ENCODE measurements at places on chromosomes 13 and 19.

- DNase-seq = no peak
Observed at GRCh38 chr13:36454987-36455386, 22.7 kb downstream of the CCNA1 start.

DNA sequence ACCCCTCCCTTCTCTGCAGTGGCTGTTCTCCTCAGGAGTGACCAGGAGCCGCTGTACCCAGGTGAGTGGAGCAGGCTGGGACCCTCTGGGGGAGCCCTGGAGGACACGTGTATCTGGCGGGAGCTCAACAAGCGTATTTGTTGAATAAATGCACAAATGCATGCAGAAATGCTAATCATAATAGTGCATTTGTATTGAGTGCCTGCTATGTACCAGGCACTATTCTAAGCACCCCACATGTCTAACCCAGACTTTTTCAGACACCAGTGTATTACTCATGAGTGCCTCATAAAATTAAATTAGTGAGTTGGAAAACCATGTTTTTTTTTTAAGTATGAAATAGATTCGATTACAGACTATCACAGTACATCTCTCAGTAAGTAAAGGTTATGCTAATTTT lies 7.9 kb downstream of the HPN start:
- DNase-seq = no peak

DNA sequence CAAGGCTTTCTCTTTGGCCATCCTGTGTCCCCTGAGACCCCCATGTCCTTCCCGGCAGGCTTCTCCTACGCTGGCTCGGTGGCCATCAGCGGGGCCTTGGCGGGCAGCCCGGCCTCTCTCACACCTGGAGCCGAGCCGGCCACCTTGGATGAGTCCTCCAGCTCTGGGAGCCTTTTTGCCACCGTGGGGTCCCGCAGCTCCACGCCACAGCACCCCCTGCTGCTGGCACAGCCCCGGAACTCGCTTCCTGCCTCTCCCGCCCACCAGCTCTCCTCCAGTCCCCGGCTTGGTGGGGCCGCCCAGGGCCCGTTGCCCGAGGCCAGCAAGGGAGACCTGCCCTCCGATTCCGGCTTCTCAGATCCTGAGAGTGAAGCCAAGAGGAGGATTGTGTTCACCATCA lies 14.2 kb downstream of the PLEKHJ1 start:
- no peak for DNase-seq

- no peak for DNase-seq
Observed at GRCh38 chr13:28282451-28282850, 144.1 kb downstream of the PAN3 start.

Measured in activated naive CD4-positive, alpha-beta T cell treated with anti-CD3 and anti-CD28 coated beads, Interleukin-2, amount 50 U/mL, for 72 hours (primary cell).